ENCODE measurements at places on chromosomes 7 and 10.

- DNase-seq, result no peak
Observed at GRCh38 chr7:127850195-127850594, 181.0 kb downstream of the LRRC4 start.

DNA sequence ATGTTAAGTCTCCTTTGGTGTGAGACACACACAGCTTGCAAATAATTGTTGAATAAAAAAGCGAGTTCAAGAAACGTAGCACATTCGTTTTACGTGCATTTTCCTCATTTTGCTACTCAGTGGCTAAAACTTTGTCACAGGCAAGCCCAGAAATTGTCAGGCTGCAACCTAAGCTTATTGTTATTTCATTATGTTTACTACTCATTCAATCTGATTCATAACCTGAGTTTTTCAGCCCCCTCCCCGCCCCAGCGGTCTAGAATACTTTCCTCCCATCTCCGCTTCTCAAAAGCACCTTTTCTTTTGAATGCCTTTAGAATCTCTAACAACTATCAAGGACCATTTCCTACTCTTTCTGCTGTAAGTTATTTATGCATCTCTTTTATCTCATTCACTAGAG, 1.1 kb downstream of the FAM133B start:
- DNase-seq, result no peak

GRCh38 chr7:102146122-102146521, 140.5 kb upstream of the SH2B2 start:
- DNase-seq, result no peak

DNA sequence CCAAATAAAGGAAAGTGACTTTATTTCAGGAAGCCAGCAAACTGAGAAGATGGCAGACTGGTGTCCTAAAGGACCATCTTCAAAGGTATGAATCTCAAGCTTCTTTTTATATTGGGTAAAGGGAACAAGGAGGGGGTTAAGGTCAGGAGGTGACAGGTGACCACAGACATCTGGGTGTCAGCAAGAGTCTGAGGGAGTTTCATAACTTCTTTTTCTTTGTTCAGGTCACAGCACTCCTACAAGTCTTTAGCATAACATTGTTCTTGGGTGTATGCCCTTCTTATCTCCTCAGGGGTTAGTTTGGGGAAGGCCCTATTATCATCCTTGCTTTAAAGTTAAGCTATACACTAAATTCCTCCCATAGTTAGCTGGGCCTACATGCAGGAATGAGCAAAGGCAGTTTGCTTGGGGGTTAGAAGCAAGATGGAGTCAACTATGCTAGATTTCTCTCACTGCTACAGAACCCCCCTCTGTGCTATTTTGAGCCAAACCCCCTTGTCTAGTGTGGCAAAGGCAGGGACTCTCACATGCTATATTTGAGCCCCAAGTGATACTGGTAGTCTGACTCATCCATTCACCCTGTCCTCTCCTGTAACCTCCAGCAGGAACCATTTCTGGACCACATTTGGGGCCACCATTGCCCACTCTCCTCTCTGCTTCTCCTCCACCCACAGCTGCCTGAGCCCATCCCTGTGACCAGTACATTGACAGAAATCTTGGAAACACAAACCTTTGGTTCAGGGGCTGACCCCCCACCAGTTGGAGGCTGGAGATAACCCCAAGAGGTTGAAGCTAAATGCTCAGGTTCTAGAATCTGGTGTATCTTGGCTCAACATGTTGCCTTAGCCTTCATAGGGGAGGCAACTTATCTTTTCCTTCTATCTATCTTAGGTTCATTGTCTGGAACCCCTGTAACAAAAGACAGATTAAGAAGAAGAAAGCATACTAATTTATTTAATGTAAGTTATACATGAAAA, 55.5 kb upstream of the LRGUK start:
- DNase-seq, result no peak

DNA sequence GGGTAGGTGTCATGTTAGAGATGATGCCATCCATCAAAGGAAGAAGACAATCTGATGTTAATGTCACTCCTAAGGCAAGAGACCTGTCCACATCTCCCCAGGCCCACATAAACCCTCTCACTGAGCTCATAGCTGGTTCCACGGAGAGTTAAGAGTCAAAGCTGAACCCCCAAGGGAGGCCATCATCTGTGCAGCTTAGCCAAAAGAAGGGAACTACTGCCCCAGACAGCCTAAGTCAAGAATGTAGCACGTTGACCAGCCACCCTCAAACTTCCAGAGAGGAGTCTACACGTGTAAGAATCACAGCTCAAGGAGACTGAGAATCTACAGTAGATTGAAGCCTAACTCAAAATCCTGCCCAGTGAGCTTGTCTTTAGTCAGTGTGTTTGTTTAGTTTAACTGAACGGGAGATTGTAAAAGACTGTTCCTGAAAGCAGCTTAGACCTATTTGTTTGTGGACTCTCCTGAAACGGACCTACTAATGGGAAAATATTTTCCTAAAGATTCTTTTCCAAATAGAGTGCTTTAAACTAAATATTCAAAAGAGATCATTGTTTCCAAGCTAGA, 192.7 kb upstream of the NFE2L3 start:
- no peak for DNase-seq

DNA sequence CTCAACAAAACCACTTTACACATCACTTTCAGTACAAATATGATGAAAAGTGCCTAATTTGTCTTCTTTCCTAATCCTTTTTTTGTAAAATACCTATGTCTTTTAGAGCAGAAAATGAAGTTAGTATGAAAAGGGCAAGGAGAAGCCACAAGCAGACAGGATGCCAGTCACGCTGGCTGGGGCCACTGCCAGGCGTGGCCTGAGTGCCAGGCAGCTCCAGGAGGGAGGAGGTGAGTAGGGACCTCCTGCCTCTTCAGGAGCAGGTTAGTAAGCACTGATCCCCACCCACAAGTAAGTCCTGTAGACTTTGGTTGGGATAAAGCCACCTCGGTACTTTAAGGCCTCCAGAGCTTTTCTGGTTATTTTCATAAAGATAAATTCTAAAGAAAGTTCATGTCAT, 432.0 kb downstream of the GRID1 start:
- DNase-seq, result no peak

GRCh38 chr7:98322331-98323270, 41.1 kb downstream of the BRI3 start:
- DNase-seq, result no peak

DNA sequence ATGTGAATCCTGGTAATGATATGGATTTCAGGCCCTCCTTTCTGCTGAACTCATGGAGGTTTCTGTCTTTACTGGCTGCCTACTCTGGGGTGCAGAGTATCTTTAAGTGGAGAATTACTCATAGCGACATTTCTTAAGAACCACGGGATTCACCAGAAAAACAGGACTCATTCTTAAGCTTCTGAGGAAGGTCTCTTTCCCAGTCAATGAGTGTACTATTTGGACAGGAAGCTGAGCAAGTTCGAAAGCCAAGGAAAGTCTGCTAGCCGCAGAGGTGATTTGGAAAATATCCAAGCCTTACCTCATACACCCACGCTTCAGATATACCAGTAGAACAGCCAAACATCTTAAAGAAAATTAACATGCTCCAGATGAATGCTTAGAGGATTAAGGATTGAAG, 377.6 kb upstream of the MYO3A start:
- DNase-seq, result peak; percentile 96

- no peak for DNase-seq
Observed at GRCh38 chr7:86784765-86785164, 141.1 kb downstream of the GRM3 start.

DNA sequence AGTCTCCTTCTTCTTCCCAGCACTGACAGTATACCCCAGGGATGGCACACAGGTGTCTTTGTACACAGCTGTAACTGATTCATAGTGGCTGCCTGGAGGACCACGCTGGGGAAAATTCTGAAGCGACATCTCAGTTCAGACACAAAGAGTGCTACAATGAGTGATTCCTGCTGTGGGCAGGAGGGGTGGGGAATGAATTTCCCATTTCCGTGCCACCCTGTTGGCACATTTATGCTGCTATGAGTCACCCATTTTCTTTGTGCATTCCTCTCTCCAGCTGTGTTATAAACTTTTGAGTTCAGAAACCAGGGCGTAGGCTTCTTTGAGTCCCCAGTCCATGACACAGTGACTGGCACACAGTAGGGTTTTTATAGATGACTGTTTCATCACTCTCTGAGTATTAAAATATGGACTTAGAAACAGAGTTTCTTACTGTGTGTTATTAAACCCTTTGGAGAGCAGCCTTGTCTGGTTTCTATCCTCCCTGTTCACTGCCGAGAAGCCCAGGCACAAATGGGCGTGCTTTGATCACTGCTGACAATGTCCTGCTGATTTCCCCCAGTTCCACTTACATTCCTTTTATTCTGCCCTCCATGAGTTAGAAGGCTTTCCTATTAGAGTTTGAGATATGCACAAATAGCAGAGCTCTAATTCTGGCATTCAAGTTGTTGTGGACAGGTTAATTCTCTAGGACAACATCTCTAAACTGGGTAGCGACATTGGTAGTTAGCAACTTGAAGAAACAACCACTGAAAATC, 24.0 kb upstream of the NPS start:
- DNase-seq, result peak; percentile 20

GRCh38 chr10:129949891-129950291, 14.2 kb downstream of the EBF3 start:
- DNase-seq, result no peak

GRCh38 chr7:139915864-139916716, 87.0 kb downstream of the TBXAS1 start:
- peak; percentile 97 for DNase-seq

GRCh38 chr7:85023066-85023712, 163.7 kb downstream of the SEMA3D start:
- peak; percentile 57 for DNase-seq

- DNase-seq, result peak; percentile 5
Observed at GRCh38 chr7:94741179-94741578, 85.2 kb upstream of the SGCE start.

DNA sequence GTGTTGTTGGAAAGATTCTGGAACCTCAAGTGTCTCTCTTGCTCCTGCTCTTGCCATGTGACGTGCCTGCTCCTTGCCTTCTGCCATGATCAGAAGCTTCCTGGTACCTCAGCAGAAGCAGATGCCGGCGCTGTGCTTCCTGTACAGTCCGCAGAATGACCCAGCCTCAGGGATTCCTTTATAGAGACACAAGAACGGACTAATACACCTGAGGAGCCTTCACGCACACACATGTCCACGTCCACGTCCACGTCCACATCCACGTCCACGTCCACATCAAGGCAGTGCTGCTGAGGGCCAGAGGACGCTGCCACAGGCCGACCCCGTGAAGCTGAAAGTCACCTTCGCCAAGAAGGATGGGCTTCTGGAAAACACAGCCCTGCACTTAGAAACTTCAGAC, 190.1 kb downstream of the MAD1L1 start:
- DNase-seq, result no peak

DNA sequence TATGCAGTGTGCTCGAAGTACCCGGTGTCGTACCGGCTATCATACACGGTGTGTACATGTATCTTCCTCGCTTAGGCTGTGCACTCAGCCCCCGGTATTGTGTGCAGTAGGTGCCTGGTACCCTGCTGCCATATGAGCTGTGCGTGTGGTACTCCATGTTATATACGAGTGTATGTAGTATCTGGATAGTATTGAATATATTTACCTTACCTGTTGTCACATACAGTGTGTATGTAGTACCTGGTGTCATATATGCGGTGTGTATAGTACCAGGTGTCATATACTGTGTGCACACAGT, 1.2 kb downstream of the ZMYND11 start:
- DNase-seq, result no peak

DNA sequence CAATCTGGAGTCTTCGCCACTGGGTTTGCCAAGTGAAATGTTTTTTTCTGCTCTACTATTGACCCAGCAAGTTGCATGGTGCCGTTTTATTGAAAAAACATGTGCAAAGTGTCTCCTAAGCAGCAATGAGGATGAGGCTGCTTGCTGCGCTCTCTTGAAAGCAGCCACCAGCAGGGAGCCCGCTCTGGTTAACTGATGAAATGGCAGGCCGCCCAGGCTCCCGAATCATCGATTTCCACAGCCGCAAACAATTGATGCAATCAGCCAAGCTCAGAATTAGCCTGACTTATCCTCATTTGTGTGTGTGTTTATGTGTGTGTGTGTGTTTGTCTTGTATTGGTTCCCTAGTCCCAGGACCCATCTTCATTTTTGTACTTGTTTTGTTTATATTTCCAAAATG, 22.2 kb upstream of the LYZL1 start:
- DNase-seq, result no peak

All from epithelial cell of esophagus (primary cell).